Activated CD4-positive, alpha-beta memory T cell treated with anti-CD3 and anti-CD28 coated beads for 36 hours (primary cell): ENCODE measurements at places on chromosomes 1 and 21.
A peak's percentile ranks its signal among the peaks of the same experiment; 100 is the strongest.

- DNase-seq = no peak
Measured at GRCh38 chr1:87121711-87122163, 206.9 kb upstream of the LMO4 start.

GRCh38 chr1:88982055-88982454, 10.4 kb downstream of the KYAT3 start:
- no peak for DNase-seq

GRCh38 chr1:145997016-145997717, 788 bp upstream of the TXNIP start:
- DNase-seq = peak; percentile 69

DNA sequence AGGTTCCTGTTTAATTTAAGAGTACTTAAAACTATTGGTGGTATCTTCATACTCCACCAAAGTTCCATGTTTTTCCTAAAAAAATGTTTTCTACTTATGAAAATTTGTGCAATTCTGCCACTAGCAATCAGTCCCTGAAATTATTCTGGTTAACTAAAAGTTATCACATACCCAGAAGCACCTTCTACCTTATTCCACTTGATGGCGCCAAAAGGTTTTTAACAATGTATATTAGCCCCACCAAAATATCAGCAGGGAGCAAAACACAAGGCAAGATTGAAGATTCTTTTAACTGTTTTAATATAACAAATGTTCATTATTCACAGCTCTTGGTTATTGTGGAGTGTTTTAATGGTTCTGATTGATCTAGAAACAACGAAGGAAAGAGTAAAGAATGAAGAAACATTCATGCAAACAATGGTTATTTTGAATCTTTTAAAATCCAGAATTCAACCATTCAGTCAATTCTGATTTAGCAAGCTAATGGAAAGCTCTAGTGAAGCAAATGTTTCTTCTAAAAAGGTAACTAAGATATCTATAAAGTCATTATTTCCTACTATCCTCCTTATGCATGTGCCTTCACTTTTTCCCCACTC, 67.2 kb downstream of the TTLL7 start:
- DNase-seq = no peak

DNA sequence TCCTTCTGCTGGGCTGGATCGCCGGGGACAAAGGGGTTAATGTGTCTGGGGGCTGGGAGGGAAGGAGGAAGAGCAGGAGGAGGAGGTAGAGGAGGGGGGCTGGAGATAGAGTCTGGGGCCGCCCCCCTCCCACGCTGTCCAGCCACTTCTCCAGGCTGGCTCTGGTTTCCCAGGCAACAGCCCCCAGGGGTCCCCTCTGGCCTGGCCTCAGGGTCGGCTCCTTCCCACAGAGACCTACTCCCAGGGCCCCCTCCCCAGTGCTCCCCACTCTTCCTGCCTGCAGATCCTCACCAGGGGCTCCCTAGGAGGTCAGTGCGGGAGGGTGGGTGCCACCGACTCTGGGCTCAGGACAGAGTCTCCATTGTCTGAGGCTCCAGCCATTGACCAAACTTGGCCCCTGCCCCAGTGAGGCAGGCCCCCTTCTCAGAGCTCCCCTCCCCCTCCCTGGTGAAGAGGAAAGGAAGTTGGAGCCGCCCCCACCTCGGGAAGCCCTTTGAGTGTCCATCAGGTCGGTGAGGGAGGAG, 34.1 kb downstream of the ARHGEF10L start:
- no peak for DNase-seq

- DNase-seq = no peak
Measured at GRCh38 chr1:160423966-160424365, 23.6 kb downstream of the VANGL2 start.

GRCh38 chr1:186754542-186755145, 74.1 kb upstream of the PLA2G4A start:
- no peak for DNase-seq

DNA sequence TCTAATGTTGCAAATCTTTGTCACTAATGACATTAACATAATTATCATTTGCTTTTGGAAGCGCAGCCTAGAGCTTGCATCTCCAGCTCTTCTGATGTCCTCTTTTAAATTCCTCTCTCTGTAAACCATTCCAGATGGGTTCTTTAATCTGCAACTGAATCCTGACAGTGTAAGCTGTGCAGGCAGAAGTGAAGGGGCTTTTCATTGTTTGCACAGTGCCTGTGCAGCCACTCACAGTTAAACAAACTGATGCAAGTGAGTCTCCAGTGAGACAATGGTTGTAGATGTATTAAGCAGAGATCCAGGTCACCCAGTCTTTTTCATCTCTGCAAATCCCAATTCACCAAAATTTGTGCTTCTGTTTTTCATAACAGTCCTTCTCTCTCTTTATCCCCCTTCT, 22.5 kb upstream of the FCRL5 start:
- no peak for DNase-seq

GRCh38 chr21:35323947-35324346, 274.8 kb upstream of the RUNX1 start:
- DNase-seq = no peak

- no peak for DNase-seq
Measured at GRCh38 chr21:34181431-34182039, 108.2 kb downstream of the MRPS6 start.

DNA sequence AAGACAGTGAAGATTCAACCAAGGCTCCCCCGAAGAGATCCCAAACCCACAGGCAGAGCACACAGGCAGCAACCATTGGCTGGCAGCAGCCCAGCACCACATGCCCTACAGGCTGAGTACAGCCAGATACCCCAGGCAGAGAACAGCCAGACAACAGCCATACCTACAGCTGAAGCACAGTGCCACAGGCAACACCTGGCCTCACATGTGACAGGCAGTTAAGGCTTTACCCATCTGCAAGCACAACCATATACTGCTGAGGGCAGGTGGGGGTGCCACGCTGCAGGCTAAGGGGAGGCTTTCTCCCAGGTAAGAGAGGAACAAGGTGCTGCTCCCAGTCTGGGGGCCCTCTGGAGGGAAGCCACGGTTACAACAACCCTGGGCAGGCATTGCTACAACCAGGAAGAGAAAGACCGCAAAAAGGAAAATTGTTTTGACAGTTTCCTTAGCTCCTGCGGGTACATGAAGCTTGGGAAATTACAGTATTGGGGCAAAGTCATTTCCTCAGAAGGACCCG, 12.3 kb downstream of the CHIT1 start:
- DNase-seq = no peak

GRCh38 chr1:184520336-184520735, 133.5 kb downstream of the C1orf21 start:
- no peak for DNase-seq

DNA sequence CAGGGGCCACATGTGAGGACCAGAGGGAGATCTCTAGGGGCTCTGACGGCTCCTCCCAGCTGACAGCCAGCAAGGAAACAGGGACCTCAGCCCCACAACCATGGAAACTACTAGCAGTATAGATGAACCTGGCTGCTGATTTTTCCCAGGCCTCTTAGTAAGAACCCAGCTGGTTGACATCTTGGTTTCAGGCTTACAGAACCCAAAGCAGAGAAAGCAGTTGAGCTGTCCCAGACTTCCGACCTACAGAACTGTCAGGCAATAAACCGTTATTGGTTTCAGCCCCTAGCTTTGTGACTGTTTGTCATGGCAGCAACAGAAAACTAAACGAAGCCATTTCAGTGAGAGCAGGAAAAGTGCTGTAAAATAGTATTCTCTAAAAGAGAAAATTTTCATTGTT, 36.4 kb downstream of the ETS2 start:
- DNase-seq = no peak

- DNase-seq = no peak
Measured at GRCh38 chr1:227070638-227071285, 130.7 kb downstream of the COQ8A start.

- no peak for DNase-seq
Measured at GRCh38 chr21:35933466-35933865, 126.9 kb downstream of the SETD4 start.

- no peak for DNase-seq
Measured at GRCh38 chr21:40646651-40647050, 200.3 kb downstream of the DSCAM start.

DNA sequence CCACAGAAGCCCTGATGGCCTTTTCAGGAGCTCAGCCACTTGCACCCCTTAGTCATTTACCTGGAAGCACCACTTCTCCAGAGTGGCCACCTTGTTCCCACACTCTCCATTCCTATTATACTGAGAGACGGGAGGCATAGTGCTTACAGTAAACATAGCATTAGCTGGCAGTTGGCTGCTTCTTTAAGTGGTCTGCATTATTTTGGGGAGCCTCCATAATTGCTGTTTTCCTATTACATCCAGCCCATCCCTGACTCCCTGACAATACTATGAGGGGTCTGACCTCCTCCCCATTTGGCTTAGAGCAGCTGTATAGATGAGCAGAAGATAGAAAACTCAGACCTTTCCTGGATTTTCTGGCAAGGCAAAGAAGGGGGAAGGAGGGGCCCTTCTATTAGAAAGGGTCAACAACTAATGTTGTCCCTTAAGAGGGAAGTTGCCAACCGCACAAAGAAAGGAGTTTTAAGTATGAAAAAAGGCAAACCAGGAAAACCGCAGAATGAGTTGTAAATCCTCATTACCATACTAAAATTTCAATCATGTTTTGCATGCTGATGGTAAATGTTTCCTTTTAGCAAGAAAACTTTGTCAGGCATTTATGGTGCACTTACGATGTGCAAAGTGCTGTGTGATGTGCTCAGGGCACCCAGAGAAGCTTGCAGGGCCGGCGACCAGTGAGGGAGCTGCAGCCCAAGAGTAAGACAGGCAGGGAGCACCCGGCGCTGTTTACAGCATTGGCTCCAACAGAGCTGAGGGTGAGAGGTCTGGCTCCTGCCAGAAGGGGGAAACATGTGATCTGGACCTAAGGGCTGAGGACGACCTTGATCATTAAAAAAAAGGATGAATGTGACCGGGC, 167.3 kb downstream of the ZZZ3 start:
- DNase-seq = no peak

- DNase-seq = peak; percentile 86
Measured at GRCh38 chr1:153567621-153568366, 2.1 kb upstream of the S100A2 start.

- DNase-seq = no peak
Measured at GRCh38 chr1:81682490-81682889, 118.2 kb upstream of the ADGRL2 start.

DNA sequence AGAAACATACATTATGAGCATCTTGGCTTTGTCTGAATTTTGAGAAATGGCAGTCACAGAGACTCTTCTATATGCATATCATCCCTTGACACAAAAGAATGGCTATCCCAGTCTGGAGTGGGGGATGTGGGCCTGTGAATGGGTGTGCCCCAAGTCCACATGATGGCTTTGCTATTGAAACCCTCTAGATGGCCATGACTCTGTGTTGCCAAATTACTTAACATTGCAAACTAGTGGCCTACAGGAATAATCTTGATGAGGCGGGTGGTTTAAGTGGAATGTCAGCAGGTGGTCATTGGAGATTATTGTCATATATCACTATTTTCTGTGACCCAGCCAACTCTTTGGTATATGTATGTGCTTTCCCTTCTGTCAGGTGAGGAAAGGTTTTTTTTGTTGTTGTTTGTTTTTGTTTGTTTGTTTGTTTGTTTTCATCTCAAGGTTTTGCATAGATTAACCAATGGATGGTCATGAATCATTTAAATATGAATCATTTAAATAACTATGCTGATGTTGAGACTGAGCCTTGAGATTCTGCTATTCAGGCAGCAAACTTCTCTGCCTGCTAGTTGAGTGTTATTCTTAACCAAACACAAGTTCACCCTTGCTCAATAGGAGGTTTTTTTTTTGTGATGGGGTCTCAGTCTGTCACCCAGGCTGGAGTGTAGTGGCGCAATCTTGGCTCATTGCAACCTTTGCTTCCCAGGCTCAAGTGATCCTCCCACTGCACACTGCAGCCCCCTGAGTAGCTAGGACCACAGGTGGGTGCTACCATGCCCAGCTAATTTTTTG, 103.0 kb downstream of the NOS1AP start:
- no peak for DNase-seq

DNA sequence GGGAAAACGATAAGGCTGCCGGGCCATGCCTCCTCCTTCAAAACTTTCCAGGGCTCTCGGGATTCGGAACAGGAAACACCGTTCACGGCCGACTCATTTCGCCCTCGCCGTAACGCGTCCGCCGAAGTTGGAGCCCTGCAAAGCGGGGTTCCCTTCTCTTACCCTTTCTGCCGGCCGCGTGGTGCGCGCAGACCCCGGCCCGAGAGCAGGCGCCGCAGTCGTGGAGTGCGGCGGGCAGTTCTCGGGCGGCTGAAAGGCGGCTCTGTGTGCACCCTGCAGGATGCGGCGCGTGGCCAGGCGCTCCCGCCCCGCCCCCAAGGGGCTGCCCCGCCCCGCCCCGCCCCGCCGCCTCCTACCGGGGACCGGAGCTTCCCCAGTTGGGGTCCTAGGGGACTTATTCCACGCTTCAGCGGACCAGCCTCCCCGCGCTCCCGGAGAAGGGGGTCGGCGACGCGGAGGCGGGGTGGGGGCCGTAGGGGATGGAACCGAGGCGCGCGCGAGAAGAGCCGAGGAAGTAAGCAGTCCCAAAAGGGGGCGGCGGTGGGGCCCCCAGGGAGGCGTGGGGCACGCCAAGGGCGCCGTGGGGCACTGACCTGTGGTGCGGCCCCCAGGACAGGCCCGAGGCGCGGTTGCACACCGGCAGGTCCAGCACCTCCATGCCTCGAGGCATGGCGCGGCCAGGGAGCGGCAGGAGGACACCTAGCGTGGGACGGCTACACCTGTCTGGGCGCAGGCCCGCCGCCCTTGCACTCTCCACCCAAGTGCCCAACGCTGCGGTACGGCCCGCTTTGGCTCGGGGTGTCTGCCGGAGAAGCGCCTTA, at the start of gene MCOLN2:
TSS of gene MCOLN2 (minus strand) at position 268 of the 821 bp plus-strand sequence. CDS start at position 27, 241 bp downstream.
- peak; percentile 68 for DNase-seq

DNA sequence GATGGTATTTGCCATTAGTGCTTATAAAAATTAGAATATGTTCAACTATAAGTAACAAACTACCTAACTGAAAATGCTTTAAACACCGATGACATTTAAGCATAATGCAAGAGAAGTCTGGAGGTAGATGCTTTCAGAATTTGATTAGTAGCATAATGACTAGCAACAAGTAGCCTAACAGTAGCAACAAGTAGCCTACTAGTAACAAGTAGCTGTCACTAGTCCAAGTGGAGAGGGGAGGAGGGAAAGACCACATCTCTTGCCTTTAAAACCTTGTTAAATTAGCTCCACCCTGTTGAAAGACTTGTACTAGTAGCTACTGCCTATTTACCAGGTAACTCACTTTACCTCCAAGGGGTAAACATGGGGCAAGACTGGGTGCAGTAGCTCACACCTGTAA, 7.9 kb downstream of the GPR88 start:
- no peak for DNase-seq

GRCh38 chr21:33975548-33976081, 60.0 kb upstream of the ATP5PO start:
- peak; percentile 87 for DNase-seq

- DNase-seq = peak; percentile 47
Measured at GRCh38 chr1:206890125-206891060, 6.8 kb upstream of the IL24 start.

DNA sequence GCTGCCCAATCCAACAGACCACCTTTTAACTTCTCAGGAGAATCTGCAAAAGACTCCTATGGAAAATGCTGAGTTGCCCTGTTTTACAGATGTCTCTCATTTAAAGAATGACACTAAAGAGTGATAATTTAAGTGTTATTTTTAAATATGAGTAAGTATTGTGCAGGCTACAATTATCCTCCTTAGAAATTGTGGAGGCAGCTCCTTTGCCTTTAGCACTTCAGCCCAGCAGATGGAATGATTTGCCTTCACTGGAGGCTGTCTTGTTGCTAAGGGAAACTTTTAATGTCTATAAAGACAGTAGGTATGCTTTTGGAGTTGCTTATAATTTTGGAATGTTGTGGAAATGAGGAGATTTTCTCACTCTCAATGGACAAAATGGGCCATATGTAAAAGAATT, 1345.5 kb downstream of the NCAM2 start:
- DNase-seq = no peak
